Breast epithelium (tissue), 4 donors: ENCODE measurements at places on chromosomes 6 and 20. TPM values are rescaled to one million over a fixed set of nuclear protein-coding genes. Genes with fewer than 3 reads are reported as not detected.
A peak's percentile ranks its signal among the peaks of the same experiment; 100 is the strongest.

- no peak overlapping the region for H3K4me3 ChIP-seq
- DNase-seq: no peak
- H3K27ac ChIP-seq: no peak overlapping the region
- H3K36me3 ChIP-seq: no peaks in the 10 kb centered on the region
- H3K4me1 ChIP-seq: no peaks in the 10 kb centered on the region
Observed at GRCh38 chr6:147158881-147159280, 45.3 kb upstream of the STXBP5 start.

GRCh38 chr6:14092316-14092715 lies 25.3 kb upstream of the CD83 start:
- no peak overlapping the region for H3K27ac ChIP-seq
- no peaks in the 10 kb centered on the region for H3K36me3 ChIP-seq
- H3K27me3 ChIP-seq: no peaks in the 10 kb centered on the region
- no peak overlapping the region for H3K4me3 ChIP-seq

SFTA2 gene
- not detected for total RNA-seq

NNAT gene
- 82.1 TPM for total RNA-seq

- H3K27ac ChIP-seq: no peak overlapping the region
- H3K36me3 ChIP-seq: no peaks in the 10 kb centered on the region
- no peaks in the 10 kb centered on the region for H3K4me1 ChIP-seq
- no peak for DNase-seq
- H3K4me3 ChIP-seq: no peak overlapping the region
- H3K27me3 ChIP-seq: no peaks in the 10 kb centered on the region
Observed at GRCh38 chr20:25120457-25120856, 38.5 kb upstream of the VSX1 start.

GRCh38 chr20:8369311-8369710 lies 237.2 kb downstream of the PLCB1 start:
- H3K4me1 ChIP-seq: no peaks in the 10 kb centered on the region
- no peaks in the 10 kb centered on the region for H3K27me3 ChIP-seq
- H3K4me3 ChIP-seq: no peak overlapping the region
- no peak overlapping the region for H3K27ac ChIP-seq
- H3K36me3 ChIP-seq: no peaks in the 10 kb centered on the region
- no peak for DNase-seq

DNA sequence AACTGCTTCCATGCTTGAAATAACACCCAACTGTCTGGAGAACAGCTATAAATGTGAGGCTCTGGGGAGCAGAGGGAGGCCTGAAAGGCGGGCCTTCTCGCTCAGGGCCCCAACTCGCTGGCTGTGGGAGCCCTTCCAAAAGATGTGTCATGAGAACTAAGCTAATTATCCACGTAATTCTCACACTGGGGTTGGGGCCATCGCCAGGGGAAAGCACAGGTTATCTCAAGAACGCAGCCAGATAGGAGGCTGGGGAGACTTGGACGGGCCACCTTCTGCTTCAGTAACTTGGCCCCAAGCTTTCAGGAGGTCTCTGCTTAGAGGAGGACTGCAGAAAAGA lies 1.6 kb downstream of the PXDC1 start:
- peak; percentile 72 for DNase-seq
- peak overlapping the region; percentile 95 for H3K4me3 ChIP-seq
- H3K36me3 ChIP-seq: no peaks in the 10 kb centered on the region
- peak overlapping the region; percentile 99 for H3K27ac ChIP-seq
- no peaks in the 10 kb centered on the region for H3K27me3 ChIP-seq
- peaks cover 7% of the 10 kb centered on the region for H3K4me1 ChIP-seq

PSORS1C2 gene
- not detected for total RNA-seq

DNA sequence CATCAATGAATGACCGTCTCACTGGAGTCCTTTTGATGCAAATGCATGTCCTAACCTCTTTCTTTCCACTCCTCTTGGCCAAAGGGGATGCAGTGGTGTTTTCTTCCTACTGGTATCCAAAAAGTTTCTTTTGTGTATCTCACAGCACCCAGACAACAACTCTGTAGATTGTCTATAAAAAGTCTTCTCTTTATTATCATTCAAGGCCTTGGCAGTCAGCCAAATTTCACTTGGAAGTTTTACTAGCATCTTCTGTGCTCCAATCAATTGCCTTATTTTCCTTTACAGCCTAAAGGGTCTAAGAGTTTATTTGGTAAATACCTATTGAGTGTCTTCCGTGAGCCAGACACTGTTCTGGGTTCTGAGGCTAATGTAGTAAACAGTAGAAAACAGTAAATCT lies 150.2 kb upstream of the RNF217 start:
- no peaks in the 10 kb centered on the region for H3K36me3 ChIP-seq
- no peak overlapping the region for H3K27ac ChIP-seq
- H3K4me3 ChIP-seq: no peak overlapping the region
- no peak for DNase-seq

SLC35D3 gene
- not detected for total RNA-seq

DNA sequence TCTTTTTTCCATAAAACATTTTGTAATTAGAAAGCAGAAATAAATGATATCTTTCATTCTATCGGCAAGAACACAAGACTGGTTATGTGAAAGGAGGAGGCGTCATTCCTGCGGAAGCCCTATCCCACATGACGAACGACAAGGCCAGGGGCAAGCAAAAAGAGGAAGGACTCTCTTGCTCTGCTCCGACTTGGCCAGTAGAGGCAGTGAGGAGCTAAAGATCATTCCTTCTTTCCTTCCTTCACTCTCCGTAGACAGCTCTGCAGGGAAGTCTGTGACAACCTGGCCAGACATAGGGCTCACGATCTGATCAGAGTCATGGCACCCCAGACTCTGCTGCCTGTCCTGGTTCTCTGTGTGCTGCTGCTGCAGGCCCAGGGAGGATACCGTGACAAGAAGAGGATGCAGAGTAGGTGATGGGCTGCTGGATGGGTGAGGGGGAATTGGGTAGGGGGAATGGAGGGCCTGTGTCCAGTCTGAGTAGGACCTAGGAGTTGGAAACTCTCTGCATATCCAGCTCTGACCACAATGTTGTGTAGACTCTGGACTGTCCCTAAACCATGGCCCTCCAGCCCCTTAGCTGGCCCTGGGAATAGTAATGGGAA lies at the start of gene WFDC10A:
WFDC10A (plus strand) TSS at position 244 of the 605 bp plus-strand sequence; CDS start at position 319, 75 bp downstream.
- no peak for DNase-seq
- H3K27ac ChIP-seq: no peak within 1 kb of the TSS
- no peaks in the 10 kb centered on the region for H3K4me1 ChIP-seq

HRH3 gene
- not detected for total RNA-seq

PDYN gene
- total RNA-seq: not detected

DNA sequence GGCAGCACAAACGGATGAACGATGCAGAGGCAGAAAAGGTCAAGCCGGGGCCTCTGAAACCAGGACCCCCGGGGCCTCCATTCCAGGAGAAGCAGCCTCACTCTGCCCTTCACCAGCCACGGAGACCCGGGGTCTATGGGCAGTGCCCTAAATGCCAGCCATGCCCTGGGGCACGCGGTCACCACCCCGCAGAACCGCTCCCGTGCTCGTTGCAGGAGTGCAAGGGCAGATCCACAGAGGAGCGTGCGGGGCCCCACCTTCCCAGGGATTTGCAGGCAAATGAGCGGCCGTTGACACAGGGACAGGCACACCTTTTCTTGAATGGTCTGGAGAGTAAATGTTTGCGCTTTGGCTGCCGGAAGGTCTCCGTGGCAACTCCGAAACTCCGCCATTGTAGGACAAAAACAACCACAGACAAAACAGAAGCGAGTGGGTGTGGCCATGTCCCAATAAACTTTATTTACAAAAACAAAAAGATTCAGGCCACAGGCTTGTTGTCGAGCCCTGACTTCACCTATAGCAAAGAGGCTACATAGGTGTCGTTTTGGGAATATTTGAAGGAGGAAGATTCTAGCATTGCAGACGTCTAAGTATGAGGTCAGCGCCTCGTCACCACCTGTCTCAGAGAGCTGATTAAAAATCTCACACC lies 163.3 kb downstream of the TAF4 start:
- H3K36me3 ChIP-seq: no peaks in the 10 kb centered on the region
- no peak overlapping the region for H3K4me3 ChIP-seq
- no peaks in the 10 kb centered on the region for H3K4me1 ChIP-seq

- no peak overlapping the region for H3K4me3 ChIP-seq
- DNase-seq: no peak
- H3K27me3 ChIP-seq: no peaks in the 10 kb centered on the region
Observed at GRCh38 chr6:134757911-134758361, 192.0 kb downstream of the ALDH8A1 start.

DNA sequence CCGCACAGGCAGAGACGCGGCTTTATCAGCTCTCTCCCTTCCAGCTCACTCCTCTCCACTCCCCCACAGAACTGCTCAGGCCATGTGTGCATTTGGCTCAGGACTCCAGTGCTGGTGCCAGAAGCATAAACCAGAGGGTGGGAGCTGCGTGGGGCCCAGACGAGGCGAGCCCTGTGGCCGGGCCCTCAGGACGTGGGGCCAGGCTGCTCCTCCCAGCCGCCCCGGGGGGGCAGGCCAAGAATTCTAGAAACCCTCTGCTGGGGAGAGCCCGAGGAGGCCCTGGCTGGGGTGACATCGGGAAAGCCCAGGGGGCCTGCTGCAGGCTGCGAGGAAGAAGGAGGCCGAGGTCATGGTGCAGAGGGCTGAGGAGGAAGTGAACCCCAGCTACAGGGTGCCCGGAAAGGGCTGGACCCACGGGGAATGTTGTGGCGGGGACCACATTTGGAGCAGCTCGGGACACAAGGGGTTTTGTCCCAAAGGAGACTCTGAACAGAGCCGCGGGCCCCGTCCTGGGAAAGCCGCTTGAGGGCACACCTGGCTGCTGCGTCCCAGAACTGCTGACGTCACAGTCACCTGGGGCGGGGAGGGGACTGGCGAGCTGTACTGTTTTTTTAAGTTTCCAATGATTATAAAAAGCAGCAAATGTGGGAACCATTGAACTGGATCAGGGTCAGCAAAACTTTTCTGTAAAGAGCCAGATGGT lies 107.1 kb downstream of the BANF2 start:
- peak overlapping the region; percentile 78 for H3K27ac ChIP-seq
- no peaks in the 10 kb centered on the region for H3K36me3 ChIP-seq
- H3K4me3 ChIP-seq: peak overlapping the region; percentile 19

CTCFL gene
- not detected for total RNA-seq

DNA sequence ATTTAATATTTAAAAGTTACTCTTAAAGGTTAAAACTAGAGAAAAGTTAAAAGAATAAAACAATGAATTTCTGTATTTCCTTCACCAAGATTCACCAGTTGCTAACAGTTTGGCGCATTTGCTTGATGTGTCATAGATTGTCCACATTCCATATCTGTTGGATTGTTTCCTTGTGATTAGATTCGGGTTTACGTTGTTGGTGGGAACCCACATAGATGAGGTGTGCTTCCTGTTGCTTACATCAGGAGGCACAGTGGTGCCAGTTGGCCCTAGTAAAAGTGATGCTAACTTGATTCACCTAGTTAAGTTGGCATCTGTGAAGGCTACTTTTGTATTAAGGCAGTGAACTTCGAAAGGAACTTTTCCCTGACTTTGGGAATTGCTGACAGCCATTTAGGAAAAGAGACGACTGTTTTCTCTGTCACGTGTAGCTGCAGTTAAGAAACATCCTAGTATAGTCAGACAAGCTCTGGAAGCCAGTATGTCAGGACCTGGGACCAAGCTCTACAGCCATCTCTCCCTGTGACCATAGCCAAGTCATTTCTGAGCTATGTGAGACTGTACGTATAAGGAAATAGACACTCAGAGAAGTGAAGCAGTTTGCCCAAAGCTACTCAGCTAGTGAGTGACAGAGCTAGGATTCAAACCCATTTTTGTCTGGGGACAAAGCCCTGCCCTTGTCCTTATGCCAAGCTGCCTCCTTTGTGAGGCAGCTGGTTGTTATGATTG lies 49.0 kb downstream of the PPARD start:
- no peaks in the 10 kb centered on the region for H3K4me1 ChIP-seq
- H3K4me3 ChIP-seq: no peak overlapping the region
- H3K36me3 ChIP-seq: no peaks in the 10 kb centered on the region
- H3K27ac ChIP-seq: peak overlapping the region; percentile 56
- no peaks in the 10 kb centered on the region for H3K27me3 ChIP-seq

GPR6 gene
- not detected for total RNA-seq

GID8 gene
- total RNA-seq: 30.2 TPM

DNA sequence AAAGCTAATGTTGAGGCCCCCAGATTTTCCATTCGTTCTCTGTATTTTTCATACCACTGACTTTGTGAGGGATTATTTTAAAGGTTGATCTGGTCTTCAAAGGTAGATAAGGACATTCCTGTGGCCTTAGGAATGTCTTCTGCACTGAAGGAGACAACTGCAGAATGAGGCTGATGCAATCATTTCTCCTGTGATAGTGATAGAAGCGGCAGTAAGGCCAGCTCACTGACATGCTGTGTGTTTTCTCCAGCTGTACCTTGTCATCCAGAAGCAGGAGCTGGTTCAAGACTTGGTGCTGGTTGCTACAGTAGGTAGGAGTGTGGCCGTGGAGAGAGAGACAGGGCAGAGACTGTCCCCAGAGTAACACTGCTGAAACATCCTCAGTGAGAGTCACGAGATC lies 53.8 kb downstream of the DCBLD1 start:
- no peaks in the 10 kb centered on the region for H3K27me3 ChIP-seq
- no peak overlapping the region for H3K4me3 ChIP-seq
- H3K27ac ChIP-seq: no peak overlapping the region
- no peaks in the 10 kb centered on the region for H3K36me3 ChIP-seq

DNA sequence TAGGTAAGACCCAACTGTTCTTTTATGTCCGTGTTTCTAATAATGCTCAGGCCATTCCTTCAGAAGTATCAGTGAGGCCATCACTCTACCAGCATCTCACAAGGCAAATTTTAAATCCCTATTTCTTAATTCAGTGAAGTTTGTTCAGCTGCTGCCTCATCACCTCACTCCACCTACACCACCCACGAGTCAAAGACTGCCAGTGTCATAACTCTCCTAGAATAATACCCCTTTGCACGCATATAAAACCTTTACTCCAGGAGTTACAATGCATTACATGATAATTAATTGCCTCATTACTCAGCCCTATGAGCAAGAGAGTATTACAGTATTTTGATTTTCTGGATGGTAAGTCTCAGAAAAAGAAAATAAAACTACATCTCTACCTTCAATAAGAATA lies 793.6 kb downstream of the TFAP2A start:
- no peak for DNase-seq
- H3K4me1 ChIP-seq: no peaks in the 10 kb centered on the region
- no peak overlapping the region for H3K27ac ChIP-seq
- H3K36me3 ChIP-seq: peaks cover 3% of the 10 kb centered on the region
- H3K4me3 ChIP-seq: no peak overlapping the region

BPIFB4 gene
- total RNA-seq: not detected

DNA sequence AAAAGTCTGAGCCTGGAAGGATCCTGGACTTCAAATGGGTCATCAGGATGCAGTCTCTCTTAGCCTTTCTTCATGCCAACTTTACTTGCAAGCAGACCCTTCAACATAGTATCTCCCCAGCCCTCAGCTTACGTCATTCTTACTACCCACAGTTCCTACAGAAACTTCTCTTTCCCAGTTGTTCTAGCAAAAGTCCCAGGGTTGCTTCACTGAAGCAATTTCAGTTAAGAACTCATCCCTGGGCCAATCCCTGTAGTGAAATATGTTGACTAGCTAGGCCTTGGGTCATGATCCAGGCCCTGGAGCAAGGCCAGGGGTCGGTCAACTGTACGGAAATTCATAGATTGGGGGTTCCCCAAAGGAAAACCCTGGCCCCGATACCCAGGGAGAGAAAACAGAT lies 8.6 kb upstream of the FAM83D start:
- no peak for DNase-seq
- no peaks in the 10 kb centered on the region for H3K4me1 ChIP-seq
- H3K27me3 ChIP-seq: peaks cover 3% of the 10 kb centered on the region
- no peak overlapping the region for H3K27ac ChIP-seq

MAP3K5 gene
- total RNA-seq: 40.0 TPM
